Stimulated activated naive CD8-positive, alpha-beta T cell treated with anti-CD3 and anti-CD28 coated beads, Interleukin-15, Interleukin-2, amounts not matched to agents 100 U/mL and 50 U/mL, for 24 hours (primary cell): ENCODE measurements at places on chromosomes 5 and 9.
A peak's percentile ranks its signal among the peaks of the same experiment; 100 is the strongest.

DNA sequence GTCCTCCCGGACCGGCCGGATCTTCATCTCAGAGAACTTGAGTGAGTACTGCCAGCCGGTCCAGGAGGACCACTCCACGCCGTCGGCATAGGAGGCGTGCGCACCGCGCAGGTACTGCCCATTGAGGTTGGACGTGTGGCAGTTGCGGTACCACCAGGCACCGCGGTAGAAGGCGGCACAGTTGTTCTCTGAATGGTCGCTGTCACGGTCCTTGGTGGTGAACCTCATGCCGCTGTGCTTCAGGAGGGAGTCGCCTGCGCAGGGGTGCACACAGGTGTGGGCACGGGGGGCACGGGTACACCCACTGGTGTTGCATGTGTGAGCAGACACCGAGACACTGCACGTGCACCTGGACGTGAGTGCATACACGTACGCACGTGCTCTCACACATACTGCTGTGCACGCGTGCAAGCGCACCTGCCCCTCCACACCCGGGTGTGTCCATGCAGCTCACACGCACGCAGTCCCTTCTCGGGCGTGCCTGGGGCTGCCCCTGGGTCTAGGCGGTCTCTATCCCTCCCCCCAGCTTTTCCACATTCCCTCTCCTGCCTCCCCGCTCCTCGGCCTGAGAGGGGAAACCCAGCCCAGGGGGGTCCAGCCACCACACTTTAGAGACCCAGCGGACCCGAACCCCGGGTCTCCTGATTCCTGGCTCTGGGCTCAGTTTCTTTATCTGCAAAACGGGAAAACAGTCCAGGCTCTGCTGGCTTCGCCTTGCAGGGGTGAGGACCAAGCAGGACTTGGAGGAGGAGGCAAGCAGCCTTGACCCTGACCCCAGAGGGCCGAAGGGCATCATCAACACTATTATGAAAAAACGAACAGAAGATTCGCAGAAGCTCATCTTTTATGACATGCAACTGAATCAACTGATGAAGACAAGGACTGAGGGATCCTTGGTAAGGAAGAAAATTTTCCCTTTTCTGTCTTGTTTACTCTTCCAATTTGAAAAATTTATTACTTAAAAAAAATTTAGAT, 7.7 kb upstream of the QRFP start:
- no peak for DNase-seq

- DNase-seq = no peak
These were observed 1.1 kb downstream of the FAXDC2 start for GRCh38 chr5:154849264-154849785.

DNA sequence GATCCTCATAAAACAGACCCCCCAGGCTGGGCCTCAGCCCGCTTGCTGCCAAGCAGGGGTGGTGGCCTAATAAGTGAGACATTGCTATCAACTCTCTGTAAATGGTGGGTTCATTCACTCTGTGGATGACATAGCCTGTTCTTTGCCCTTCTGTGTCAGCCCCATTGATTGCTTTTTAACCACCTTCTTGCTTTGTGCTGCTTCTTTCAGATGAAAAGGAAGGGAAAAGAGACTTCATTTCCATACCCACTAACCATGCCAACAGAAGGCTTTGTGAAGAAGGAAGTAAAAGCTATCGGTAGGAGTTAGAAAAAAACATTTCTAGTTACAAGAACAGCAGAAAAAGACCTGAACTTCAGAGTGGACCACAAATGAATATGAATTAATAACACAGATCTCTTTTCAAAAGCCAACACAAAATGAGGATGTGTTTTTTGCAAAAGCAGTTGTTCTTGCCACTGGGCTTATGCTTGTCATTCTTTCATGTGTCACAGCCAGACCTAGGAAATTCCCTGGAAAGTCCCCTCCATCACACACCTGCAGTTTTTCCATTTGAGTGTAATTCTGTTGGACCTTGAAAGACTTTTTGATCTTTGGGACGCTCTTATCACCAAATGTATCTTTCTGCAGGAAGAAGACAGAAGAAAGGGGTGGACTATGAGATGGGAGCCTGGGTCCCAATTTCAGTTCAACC, 507.7 kb downstream of the CCDC171 start:
- DNase-seq = no peak

- no peak for DNase-seq
These were observed 161.0 kb downstream of the ISL1 start for GRCh38 chr5:51544031-51544785.

DNA sequence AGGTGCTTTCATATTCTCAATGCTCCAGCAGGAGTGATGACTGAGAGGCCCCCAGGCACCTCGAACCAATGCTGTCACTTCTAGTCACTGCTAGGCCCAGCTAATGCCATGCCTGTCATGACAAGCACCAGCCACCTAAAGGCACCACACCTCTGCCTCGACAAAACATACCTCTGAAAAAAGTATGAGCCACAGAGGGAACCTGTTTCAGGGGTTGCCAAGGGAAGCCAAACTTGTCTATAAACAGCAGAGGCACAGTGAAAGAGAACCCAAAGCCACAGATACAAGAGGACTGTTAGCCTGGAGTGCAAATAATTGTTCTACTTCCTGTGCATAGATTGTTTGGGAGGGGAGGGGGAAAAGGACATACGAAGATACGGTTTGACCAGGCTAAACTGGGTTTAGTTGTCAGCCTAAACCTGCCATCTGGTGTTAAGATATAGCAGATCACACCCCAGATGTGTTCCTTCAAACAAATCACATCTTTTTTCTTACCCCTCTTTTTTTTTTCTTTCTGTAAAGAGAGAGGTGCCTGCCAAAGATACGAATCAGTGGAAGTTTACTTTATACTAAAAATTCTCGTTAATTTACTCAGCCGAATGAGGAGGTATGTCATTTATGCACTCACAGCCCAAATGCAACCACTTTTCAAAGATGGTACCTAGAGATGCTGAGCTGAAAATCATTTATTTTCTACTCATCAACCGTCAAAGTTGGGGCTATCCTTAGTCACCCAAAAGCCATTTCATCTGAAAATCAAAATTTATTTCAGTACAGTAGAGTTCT, 45.7 kb downstream of the BNC2 start:
- DNase-seq = no peak

- no peak for DNase-seq
These were observed 236.5 kb downstream of the DMRTA1 start for GRCh38 chr9:22682961-22683699.

- DNase-seq = no peak
These were observed 130.0 kb downstream of the PIK3R1 start for GRCh38 chr5:68345582-68345981.

- no peak for DNase-seq
These were observed 333.6 kb downstream of the CSNK1G3 start for GRCh38 chr5:123845356-123846100.

DNA sequence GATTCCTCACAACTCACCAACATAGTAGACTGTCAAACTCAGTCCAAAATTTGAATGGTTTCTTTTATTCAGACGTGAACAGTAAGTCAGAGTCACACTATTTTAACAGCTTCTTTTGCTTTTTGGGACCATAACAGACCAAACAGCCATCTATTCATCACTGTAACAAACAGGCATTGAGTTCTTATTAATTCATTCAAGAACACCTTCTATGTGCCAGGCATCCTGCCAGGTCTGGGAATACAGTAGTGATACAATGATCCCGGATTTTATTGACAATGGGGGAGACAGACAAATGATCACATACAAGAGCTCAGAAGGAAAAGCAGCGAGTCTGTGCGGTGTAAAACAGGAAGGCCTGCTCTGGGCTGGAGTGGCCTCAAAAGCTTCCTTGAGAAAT, 153.3 kb upstream of the ERCC6L2 start:
- no peak for DNase-seq

GRCh38 chr9:135602789-135603481, 36.4 kb downstream of the GLT6D1 start:
- peak; percentile 67 for DNase-seq

DNA sequence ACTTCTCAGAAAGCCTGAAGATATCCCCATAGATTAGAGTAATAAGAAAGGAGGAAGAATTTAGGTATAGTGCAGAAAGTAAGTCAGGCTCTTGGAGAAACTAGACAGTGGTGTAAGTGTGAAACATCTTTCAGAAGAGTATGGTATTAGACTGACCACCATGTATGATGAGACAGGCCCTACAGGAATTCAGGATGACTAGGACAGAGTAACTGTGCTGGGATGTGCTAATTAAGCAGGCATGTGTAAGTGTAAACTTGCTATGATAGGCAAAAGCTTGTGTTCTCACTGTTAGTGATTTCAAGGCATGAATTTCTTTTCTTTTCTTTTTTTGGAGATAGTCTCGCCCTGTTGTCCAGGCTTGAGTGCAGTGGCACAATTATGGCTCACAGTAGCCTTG, 70.8 kb downstream of the RAB24 start:
- DNase-seq = no peak

DNA sequence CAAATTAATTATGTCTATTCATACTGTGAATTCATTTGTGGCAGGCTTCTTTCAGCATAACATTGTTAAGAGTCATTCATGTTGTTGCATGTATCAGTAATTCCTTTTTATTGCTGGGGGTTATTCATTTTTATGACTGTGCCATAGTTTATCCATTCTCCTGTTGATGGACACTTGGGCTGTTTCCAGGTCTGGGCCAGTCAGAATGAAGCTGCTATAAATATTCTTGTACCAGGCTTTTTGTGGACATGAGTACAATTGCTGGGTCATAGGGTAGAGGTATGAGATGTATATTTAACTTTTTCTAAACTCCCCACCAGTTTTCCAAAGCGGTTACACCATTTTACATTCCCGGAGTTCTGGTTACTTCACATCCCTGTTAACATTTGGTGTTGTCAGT, 13.6 kb downstream of the PRPF4 start:
- DNase-seq = no peak

GRCh38 chr5:75058986-75059535, 6.7 kb upstream of the GCNT4 start:
- DNase-seq = no peak
